IMR-90 (cell line): ENCODE measurements at places on chromosomes 16 and 17.

- no peak for DNase-seq
These were observed 79.8 kb upstream of the TMEM97 start for GRCh38 chr17:28239271-28239624.

- DNase-seq, result no peak
These were observed 10.5 kb upstream of the C17orf58 start for GRCh38 chr17:68006797-68007196.

DNA sequence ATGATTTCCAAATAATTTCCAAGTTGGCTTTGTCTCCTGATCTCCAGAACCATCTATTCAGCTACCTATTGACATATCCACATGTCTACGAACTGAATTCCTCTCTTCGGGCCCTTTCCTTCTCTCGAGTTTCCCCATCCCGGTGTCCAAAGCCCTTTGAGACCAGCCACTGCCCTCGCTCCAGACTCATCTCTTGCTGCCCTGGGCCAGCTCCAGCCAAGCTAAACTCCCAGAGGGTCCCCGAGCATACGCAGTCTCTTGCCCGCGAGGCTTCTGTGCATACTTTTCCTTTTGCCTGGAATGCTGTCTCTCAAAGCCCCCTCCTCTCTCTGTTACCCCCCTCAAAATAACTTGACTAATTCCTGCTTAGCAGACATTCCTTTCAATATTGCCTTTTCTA, 27.2 kb upstream of the TBX2 start:
- no peak for DNase-seq

GRCh38 chr17:60134396-60135150, 15.2 kb upstream of the CA4 start:
- peak; percentile 67 for DNase-seq

DNA sequence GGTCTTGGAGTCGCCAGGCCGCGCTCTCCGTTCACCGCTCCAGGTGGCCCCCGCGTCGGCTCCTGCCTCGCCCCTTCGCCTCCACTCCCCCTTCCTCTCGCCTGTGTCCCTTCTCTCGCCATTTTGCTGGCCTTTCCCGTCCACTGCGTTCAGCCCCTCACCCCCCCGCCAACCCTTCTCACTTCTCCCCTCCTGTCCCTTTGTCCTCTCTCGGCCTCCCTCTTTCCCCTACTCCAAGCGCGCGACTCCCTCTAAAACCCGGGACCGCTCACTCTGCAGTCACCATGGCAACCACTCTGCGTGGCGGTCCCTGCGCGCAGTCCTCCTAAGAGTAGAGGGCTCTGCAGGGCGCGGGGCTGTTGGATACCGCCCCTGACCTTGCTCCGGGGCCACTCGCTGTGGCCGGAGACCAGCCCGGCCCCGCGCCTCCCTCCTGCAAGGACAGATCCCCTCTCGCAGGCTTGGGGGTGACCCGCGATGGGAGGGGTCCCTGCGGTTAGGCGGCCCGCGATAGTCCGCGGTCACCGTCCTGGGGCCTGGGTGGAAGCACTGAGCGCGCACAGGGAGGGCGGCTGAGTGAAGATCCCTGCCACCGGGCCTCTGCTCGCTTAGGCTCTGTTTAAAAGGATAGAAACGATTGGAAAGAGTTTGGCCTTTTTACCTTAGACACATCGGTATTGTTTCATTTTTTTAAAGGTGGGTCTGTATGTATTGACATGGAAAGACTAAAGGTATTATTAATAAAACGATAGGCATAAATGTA, 454 bp downstream of the CCDC40 start:
- no peak for DNase-seq

DNA sequence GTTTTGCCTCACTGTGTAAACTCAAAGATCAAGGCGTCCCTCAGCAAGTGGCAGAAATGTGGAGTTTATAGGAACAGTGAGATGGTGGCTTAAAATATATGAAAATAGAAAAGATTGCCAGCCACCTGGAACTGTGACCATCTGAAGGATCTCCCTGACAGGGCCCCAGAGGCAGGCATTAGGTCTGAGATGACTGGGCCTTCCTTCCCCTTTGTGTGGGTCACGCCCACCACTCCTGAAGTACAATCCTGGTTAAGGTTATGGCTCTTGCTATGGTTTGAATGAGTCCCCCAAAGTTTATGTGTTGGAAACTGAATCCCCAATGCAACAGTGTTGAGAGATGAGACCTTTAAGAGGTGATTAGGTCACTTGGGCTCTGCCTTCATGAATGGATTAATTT, 6.4 kb downstream of the ST6GALNAC2 start:
- DNase-seq, result no peak

GRCh38 chr16:22764662-22765327, 49.2 kb upstream of the HS3ST2 start:
- no peak for DNase-seq

GRCh38 chr16:47311738-47312505, 148.9 kb downstream of the ITFG1 start:
- peak; percentile 57 for DNase-seq

DNA sequence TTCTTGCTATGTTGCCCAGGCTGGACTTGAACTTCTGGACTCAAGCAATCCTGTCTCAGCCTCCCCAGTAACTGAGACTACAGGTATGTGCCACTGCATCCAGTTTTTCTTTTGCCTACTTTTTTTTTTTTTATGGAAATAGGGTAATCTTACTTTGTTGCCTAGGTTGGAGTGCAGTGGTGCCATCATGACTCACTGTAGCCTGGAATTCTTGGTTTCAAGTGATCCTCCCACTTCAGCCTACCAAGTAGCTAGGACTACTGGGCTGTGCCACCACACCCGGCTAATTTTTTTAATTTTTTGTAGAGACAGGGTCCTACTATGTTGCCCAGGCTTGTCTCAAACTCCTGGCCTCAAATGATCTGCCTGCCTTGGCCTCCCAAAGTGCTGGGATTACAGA, 10.0 kb downstream of the LRRC36 start:
- DNase-seq, result no peak

DNA sequence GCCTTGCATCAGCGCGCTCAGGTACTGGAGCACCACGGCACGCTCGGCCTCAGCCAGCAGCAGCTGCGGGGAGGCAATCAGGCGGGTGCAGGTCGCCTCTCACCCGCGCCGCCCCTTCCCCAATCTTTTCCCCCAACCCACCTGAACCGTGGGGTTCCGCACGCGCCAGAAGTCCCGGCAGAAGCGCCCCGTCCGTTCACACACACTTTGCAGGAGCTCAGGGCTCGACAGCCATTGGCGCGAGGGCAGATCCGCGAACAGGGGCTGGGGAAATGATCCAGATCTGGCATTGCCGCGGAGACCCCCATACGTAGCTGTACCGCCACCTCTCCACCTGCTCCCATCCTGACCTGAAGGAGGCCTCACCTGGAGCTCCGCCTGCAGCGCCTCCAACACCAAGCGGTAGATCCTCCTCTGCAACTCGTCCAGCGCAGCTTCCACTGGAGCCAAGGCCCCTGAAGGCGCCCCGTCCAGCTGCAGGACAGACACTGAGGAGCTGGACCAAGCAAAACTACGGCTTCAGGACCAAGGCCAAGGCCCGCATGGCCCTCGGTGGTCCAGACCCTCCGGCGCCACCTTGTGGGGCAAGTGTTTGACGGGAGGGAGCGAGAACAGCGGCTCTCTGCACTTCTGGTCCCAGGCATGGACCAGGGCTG, 1.4 kb upstream of the MATCAP1 start:
- DNase-seq, result peak; percentile 91

- DNase-seq, result no peak
These were observed 52.5 kb upstream of the CACNG3 start for GRCh38 chr16:24203675-24204074.

DNA sequence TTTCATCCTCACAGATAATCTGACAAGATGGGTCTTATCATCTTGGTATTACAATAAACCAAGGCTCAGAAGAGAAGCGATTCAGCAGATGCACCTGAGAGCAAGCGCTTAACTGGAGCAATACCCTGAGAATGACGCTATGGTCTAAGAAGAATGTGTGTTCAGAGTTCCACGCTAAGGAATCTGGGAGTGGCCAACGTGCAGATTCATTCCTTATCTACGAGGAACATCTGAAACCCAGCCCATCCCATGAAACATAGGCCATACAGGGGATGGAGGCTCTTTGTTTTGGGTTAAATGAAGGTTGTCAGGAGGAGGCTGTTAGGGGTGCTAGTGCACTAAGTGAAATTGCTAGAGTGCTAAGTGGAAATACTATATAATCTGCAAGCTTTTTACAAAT, 28.5 kb upstream of the KDM8 start:
- peak; percentile 53 for DNase-seq

- no peak for DNase-seq
These were observed 335 bp downstream of the NECAB2 start for GRCh38 chr16:83968306-83968851.

DNA sequence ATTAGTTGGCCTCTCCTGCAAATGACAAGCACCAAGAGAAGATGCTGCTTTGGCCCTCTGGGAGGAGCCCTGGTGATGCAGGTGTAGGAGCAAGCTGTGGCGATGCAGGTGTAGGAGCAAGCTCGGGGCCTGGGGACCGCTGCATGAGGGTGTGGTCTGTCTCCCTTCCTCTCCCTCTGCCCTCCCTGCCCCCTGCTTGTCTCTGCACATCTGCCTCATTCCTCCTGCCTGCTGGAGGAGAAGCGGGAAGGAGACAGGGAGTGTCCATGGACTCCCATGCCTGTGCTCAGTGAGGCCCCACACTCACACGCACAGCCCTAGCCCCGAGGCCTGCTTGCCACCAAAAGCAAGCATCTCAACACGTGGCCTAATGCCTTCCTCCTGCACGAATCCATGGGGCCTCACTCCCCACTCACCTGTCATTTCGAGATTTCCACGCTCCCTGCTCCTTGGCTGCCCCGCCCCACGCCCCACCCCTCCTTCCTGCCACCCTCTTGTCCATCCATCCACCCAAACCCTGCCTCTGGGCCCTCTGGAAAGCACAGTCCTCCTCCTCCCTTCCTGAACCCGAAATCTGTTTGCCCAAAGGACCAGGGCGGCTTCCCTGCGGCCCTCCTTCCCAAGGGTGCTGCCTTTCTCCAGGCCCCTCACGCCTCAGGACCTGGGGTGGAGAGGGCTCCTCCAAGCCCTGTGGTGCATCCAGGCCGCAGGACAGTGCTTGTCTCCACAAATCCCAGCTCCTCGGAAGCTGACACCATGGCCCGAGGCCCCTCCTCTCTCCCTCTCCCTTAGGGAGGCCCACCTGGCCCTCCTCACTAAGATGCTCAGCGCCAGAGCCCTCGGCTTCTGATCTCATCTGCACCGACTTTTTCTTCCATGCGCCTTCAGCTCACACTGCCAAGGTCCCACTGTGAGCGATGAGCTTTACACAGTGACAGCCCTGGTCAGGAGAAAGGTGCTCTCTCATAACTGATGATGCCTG, 11.8 kb upstream of the ALDH3A1 start:
- no peak for DNase-seq

- no peak for DNase-seq
These were observed 22.5 kb downstream of the ELAC2 start for GRCh38 chr17:12995106-12995895.

DNA sequence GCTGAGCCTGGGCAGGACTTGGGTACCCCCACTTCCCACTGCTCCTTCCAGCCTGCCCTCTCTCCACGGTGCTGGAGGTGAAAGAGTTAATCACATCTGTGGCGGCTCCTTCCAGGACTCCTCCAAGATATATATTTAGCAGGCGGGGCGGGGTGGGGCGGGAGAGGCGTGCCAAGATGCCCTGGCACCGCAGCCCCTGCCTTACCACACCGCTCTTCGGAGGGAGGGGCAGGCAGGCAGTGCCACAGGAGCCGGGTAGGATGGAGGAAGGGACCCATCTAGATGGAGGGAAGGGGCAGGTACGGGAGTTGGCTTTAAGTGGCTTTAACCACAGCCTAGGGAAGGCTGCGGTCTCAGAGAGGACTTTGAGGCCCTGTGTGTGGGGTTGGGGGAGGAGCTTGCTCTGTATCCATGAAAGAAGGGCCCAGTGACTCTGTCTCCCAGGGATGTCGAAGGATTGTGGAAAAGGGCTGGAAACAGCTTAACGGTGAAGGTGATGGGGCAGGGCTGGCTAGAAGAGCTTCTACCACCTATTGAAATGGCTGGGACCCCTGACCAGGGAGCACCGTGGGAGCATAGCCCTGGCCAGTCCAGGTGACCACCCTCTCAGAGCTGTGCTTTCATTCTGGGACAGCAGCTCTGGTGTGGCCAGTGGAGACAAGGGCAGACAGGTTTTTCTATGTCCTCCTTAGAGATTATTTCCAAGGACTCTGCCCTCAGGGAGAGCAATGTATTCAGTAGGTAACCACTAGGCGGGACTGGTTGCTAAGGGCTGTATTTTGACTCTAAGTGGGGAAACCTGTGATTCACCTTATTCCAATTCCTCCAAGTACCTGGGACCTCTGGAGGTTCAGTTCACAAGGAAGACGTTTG, 13.0 kb downstream of the GPR142 start:
- no peak for DNase-seq

DNA sequence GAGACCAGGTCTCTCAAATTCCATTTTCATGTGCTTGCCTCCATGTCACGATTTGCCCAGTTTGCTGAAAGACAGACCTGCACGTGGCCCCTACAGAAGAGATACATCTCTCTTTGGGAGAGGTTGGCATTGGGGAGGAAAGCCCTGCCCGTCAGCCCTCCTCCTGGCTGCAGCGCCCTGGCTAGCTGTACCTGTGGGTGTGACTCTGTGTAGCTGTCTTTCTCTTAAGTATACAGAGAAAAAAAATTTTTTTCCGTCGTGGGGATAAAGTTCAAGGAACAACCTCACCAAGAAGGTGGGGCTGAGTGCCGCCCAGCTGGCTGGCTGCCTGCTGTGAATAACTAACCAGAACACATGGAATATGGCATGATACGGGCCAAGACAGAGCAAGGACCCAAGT, 26.5 kb downstream of the TMEM98 start:
- DNase-seq, result no peak

DNA sequence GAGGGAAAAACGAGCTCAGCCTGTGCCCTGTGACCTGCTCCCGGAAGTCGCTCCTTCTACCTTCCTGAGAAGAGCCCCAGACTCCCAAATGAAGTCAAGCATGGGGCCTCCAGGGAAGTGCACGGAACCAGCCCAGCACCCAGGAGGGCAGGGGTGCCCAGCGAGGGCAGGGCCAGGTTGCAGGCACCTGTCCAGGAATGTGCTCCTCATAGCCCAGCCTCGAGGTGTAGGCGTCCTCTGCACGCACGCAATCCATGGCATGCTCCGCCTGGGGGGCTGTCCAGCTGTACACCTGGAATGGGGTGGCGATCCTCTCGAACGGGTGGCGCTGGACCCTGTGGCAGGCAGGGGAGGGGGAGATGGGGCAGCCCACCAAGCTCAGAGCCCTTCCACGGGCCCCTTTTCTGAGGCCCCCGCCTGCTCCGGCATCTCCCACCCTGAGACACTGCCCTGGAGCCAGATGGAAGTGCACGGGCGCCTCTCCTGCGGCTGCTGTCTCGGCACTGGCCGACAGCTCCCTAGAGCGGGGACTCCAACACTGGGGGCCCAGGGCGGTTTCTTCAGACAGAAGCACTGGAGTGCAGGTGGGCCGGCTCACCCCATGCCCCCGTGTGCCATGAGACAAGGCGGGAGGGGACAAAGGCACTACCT, 10.9 kb downstream of the CLUH start:
- DNase-seq, result no peak

GRCh38 chr17:54029986-54030385, 207.3 kb downstream of the KIF2B start:
- DNase-seq, result no peak

GRCh38 chr16:4607841-4608703, 6.6 kb downstream of the UBALD1 start:
- DNase-seq, result no peak

- DNase-seq, result no peak
These were observed 9.4 kb downstream of the ELAC2 start for GRCh38 chr17:13008461-13008860.

GRCh38 chr16:54466233-54466632, 179.6 kb upstream of the IRX3 start:
- no peak for DNase-seq

- no peak for DNase-seq
These were observed 97.4 kb upstream of the C17orf78 start for GRCh38 chr17:37278247-37278894.

- peak; percentile 39 for DNase-seq
These were observed 276 bp downstream of the CYGB start for GRCh38 chr17:76537288-76537577.
